ENCODE measurements at places on chromosomes 7 and 10. TPM values are rescaled to one million over a fixed set of nuclear protein-coding genes. Genes with fewer than 3 reads are reported as not detected.

Gene AQP1
- not detected for total RNA-seq

Gene TUBAL3
- total RNA-seq, result 1.1 TPM

Gene TAS2R40
- not detected for total RNA-seq

Gene ABCA13
- total RNA-seq, result 0.71 TPM

Gene CYP2W1
- total RNA-seq, result not detected

Gene TMEM196
- total RNA-seq, result not detected

Gene ARHGEF35
- 13.7 TPM for total RNA-seq

Gene CYP26A1
- not detected for total RNA-seq

Gene ARHGEF5
- total RNA-seq, result 34.8 TPM

Data from foreskin keratinocyte (primary cell).